ENCODE measurements at places on chromosomes 11 and 22. TPM values are rescaled to one million over a fixed set of nuclear protein-coding genes. Genes with fewer than 3 reads are reported as not detected.

CASP5 gene
- 0.55 TPM for polyA plus RNA-seq

UPB1 gene
- polyA plus RNA-seq = 6.3 TPM

PKDREJ gene
- 0.02 TPM for polyA plus RNA-seq

MS4A14 gene
- polyA plus RNA-seq = 1.1 TPM

- no peak for DNase-seq
These were observed 1.1 kb downstream of the EXT2 start for GRCh38 chr11:44096360-44097185.

- no peak for DNase-seq
These were observed 48.0 kb downstream of the IGF2 start for GRCh38 chr11:2091112-2091746.

DNA sequence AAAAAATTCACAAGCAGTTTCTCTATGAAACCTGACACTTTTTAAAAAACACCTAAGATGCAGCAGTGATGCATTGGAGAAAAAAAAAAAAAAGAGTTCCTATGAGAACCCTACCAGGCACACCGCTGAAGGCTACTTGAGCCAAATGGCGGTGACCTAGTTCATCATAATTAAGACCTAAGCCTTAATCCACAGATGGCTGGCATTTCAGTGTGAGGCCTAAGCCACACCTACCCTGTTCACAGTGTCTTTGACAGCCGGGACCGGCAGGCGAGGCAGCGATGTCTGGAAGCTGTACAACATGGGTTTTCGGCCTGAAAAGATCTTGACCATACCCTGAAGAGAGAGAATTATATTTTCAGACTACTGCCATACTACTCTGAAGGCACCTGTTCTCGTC lies 38.0 kb downstream of the CPT1A start:
- no peak for DNase-seq

- no peak for DNase-seq
These were observed 35.9 kb downstream of the APOL3 start for GRCh38 chr22:36124666-36125065.

DNA sequence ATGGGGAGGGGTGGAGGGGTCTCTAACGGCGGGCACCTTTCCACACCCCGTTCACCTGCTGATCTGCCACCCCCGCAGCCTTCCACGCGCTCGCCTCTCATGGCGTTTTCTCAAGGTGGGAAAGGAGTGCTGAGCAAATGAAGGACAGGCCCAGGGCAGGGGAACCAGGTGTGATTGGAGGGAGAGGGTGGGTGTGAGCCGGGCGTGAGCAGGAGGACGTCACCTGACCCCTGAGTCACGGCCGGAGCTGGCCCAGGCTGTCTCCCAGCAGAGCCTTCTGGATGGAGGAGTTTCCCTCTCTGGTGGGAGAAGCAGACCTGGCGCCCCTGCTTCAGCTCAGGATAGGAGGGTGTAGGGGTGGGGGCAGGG lies 14.0 kb upstream of the ARHGAP8 start:
- no peak for DNase-seq

- DNase-seq = no peak
These were observed 80.0 kb downstream of the TRIM29 start for GRCh38 chr11:120057595-120058581.

- DNase-seq = no peak
These were observed 390.5 kb downstream of the OR4C45 start for GRCh38 chr11:50423208-50423607.

DNA sequence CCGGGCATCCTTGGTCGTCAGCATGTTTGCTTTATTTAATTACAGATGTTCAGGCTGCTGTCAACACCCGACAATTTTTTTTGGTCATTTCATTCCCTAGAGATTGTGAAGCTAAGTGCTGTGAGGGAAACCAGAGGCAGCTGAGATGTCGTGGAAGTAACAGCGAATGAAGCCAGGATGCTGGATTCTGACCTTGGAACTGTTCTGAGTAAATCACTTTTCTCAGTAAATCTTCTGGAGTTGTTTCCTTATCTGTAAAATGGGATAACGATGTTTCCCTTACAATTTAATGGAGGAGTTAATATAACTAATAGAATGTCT lies 390 bp upstream of the CKAP5 start:
- no peak for DNase-seq

GRCh38 chr11:79678780-79679452 lies 238.1 kb upstream of the TENM4 start:
- no peak for DNase-seq

DNA sequence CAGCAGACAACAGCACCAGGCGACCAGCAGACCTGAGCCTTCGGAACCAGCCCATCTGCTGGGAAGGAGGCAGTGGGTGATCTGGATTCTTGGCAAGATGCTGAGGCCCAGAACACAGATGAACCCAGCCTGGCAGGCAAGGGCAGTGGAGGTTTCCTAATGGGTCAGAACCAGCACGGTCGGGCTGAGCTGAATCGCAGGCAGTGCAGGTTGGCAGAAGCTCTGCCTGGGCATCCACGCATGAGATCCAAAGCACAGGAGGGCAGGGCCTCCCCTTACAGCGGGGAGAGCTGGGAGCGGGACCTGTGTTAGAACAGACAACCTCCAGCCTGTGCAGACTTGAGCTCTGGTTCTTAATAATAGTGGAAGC lies 47.5 kb downstream of the DSCAML1 start:
- no peak for DNase-seq

DNA sequence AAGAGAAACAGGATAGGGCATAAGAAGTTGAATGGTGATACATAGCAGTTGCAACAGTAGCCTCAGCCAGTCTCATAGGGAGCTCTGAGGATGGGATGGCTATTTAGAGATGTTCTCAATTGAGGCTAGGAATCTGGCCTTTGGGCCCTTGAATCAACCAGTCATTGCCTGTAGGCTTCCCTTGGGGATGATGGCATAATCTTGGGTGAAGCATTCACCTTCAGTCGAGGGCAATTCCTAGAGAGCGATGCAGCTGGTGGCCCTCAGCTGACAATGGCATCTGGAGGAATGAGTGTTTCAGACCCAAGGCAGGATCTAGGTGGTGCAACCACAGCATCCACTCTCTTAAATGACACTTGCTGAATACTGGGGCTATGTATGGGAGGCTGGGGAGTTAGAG lies 61.0 kb downstream of the CCDC81 start:
- no peak for DNase-seq

DNA sequence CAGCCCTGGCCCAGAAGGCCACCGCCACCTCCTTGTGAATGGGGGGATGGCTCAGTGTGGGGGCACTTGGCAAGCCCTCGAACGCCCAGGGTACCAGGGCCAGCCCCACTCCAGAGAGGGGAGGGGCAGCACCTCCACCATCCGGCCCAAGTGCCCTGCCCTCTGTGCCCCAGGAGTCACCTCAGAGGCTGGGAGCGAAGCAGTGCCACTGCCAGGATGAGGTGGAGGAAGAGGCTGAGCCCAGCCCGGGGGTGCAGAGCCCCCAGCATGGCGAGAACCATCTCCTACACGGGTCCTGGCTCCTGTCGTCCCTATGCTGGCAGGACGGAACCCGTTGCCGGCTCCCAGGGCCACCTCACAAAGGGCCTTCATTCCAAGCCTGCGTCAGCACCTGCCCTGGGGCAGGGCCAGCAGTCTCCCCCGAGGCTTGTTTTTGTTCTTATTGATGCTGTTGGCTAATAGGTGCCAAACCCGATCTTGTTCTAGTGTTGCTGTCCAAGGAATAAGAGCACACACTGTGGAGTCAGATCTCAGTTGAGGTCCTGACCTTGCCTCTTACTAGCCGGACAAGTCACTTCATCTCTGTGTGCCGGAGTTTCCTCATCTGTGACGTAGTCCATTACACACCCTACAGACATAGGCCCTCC lies at the start of gene FREY1:
FREY1 (minus strand) TSS at position 307 of the 647 bp plus-strand sequence; CDS start at position 281, 26 bp downstream.
- DNase-seq = no peak

DNA sequence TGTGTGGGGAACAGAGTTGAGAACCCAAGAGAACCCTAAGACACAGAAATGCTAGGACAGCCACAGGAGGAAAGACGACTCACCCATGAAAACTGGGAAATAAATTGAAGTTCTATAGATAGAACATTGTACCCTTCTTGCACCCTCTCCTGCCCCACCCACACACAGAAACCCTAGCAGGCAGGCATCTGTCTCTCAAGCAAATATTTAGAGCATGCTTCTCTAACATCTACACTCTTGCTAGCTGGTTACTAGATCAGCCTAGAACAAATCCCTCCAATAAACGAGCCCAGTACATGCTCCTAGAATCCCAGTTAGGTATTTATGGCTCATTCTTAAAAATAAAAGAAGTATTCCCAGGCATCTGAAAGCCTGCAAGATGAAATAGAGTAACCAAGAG lies 32.1 kb upstream of the CLPB start:
- no peak for DNase-seq

All from thymus (tissue), 14 donors.